ENCODE measurements at places on chromosomes 3 and 15.
A peak's percentile ranks its signal among the peaks of the same experiment; 100 is the strongest.

DNA sequence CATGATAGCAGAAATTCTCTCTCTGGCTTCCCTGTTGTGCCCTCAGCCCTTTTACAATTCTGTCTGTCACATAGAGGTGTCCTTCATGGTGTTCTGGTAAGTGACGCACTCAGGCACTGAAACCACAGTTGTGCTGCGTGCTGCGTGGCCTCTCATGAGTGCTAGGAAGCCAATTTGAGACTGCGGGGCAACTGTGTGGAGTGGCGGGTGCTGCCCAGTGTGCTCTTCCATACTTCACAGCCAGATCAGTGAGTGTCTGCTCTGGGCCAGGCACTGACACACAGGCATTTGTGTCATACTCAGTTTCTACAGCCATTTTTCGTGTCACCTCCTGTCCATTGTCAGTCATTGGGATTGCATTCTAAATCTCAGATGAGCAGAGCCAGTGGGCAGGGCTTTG, 133.1 kb upstream of the PLXNA1 start:
- DNase-seq: no peak

DNA sequence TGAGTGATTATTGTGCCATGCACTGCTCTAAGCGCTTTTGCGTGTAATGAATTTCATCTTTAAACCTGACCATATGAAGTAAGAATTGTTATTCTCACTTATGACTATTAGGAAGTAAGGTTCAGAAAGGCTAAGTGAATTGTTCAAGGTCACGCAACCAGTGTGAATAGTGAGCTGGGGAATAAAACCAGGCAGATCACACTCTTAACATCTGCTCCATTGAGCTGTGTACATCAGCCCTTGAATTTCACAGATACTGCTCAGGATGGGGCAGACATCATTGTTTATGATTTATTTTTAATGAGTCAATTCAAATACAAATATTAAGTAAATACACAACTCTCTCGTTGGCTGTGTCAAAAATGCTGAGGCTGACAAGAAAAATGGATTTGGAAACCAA, 184.5 kb downstream of the FNDC3B start:
- no peak for DNase-seq

DNA sequence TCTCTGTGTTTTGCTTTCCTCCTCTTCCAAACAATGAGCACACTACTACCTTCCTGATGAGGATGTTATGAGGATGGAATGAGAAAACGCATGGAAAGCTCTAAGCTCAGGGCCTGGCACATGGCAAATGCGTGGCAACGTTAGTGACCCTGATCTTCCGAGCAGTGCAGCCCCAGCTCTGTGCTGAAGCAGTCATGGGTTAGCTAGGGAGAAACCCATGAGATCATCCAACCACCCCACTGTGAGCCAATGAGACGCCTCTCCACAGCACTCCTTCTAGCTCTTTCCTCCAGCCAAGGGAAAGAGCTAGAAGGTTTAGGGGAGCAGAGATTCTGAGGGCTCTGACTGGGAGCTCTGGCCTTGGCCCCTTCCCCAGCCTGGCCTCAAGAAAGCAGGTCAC, 4.5 kb downstream of the CPN2 start:
- DNase-seq: no peak

DNA sequence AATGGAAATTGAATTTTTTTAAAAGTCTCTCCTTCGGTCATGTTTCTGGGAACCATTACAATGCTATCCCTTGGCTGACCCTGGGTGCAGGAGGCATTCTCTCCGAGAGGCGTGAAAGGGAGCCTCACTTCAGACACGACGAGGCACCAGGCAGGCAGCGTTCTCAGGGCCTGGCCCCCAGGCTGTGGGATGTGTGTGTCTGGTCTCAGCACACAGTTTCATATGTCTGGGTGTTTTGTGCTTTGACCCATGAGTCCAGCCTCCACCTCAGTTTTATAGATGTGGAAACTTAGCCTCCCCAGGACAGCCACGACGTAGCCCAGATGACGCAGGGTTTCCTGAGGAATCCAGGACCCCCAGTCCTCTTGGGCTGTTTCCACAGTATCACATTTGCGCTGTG, 34.0 kb downstream of the FGD5 start:
- no peak for DNase-seq

GRCh38 chr15:52523647-52524046, 5.0 kb downstream of the MYO5A start:
- no peak for DNase-seq

GRCh38 chr15:57640930-57641682, 49.4 kb downstream of the MYZAP start:
- DNase-seq: no peak

DNA sequence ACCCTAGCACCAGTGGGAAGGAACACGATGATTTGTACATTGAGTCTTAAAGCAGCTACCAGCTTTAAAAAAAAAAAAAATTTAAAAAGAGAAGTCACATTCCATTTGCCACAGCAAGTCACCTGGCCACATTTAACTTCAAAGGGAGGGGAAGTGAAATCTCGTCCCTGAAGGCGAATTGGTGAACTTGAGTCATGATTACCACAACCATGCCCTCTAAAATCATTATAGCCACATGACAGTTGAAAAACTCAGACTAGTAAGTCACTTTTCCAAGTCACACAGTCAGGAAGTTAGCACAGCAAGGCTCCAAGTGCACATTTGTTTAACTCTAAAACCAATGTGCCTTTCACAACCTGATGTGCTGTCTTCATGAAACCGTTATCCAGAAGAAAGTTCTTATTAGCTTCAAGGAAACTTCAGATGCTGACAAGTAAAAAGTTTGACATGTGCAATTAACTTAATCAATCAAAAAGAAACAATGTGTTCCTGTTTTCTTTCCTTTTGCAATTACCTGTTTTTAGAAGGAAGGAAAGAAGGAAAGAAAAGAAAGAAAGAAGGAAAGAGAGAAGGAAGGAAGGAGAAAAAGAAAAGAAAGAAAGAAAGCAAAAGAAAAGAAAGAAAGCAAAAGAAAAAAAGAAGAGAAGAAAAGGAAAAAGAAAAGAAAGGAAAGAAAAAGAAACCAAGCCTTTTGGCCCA, 8.3 kb upstream of the THSD4 start:
- DNase-seq: no peak

DNA sequence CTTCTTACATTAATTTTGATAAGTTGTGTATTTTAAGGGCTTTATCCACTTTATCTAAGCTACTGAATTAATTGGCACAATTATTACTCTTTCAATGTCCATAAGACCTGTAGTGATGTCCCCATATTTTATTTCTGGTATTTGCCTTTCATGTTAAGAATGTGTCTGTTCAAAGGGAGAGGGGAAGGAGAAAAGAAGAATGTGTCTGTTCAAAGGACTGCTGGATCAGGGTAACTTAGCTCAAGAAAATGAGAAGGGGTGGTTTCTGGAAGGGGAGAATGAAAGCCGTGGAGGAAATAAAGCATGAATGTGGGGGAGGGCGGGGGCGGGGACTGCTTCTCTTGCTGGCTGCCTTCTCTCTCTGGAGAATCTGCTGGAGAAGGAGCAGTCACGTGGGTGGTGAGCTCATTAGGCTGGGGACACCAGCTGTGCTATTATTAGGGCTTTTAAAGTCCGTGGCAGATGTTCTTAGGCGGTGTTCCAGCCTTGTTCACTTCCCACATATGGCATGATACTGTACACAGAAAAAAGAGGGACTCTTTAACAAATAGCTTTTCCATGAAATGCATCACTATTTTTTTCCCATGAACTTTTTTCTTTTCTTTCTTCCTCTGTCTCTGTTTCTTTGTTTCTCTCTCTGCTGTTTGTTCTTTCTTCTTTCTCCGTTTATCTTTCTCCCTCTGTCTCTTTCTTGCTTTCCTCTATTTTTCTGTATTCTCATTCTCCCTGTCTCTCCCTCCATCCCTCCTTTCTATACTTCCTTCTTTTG, 63.7 kb upstream of the ULK4 start:
- DNase-seq: peak; percentile 95

GRCh38 chr15:73756947-73757513, 3.9 kb upstream of the INSYN1 start:
- no peak for DNase-seq

DNA sequence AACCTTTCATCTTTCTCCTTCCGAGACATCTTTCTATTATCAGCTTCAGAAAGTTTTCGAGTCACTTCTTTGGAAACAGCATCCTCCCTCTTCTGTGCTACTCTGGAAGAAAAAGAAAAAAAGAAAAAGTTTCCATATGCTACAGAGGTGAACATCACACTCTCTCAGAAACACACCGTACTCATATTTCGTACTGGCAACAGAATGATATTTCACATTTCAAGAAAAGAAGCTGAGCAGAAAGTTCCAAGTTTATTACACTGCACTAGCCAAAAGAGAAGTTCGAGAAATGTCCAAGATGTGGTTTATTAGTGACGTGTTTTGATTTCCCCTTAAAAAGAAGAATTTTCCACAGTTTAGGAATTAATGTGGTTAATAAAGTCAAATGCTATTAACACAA, 6.0 kb downstream of the SSR3 start:
- no peak for DNase-seq

DNA sequence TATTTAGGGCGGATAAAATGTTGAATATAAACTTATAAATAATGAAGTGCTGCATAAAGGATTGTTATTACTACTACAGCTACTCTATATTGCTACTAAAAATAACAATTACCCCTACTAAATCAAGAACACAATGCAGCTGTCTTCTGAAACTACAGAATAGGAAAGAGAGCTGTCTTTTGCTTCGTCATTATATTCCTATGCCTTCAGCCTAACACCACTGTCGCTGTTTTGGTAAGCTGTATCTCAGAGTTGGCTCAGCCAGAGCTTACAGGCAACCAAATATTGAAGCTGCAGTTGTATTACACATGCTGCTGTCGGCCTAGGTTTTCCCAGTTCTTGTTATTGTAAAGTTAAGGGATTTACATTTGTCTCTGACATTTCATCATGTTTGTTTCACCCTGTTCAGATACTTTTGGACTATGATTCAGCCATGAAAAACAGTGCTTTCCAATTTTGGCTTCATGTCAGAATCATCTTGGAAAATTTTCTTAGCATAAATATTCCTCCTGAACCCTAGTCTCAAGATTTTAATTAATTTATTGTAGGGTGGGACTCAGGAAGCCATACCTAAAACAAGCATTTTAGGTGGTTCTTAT, 31.3 kb upstream of the LPP start:
- no peak for DNase-seq

DNA sequence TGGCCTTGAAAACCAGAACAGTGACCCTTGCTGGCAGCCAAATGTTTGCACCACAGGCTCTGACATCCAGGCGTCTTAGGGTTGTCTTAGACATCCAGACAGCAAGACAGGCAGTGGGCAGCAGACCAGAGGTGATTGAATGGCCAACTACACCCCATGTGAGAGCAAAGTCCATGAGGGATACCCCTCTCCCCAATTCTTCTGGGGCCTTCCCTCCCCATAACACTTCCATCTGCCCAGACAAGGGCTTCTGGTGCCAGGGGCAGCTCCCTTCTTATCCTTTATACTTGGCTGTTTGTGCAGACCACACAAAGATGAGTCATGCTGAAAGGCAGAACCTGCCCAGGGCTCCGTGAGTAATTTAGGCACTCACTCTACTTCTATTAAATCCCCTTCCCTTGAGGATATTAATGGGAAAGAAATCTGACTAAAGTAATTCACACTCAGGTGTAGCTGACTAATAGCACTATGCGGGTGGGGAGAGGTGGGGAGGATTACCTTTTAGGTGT, 257.9 kb downstream of the UACA start:
- no peak for DNase-seq

GRCh38 chr3:66136597-66136996, 84.2 kb upstream of the SLC25A26 start:
- no peak for DNase-seq
